ENCODE measurements at places on chromosomes 7 and 10. TPM values are rescaled to one million over a fixed set of nuclear protein-coding genes. Genes with fewer than 3 reads are reported as not detected.
A peak's percentile ranks its signal among the peaks of the same experiment; 100 is the strongest.

DNA sequence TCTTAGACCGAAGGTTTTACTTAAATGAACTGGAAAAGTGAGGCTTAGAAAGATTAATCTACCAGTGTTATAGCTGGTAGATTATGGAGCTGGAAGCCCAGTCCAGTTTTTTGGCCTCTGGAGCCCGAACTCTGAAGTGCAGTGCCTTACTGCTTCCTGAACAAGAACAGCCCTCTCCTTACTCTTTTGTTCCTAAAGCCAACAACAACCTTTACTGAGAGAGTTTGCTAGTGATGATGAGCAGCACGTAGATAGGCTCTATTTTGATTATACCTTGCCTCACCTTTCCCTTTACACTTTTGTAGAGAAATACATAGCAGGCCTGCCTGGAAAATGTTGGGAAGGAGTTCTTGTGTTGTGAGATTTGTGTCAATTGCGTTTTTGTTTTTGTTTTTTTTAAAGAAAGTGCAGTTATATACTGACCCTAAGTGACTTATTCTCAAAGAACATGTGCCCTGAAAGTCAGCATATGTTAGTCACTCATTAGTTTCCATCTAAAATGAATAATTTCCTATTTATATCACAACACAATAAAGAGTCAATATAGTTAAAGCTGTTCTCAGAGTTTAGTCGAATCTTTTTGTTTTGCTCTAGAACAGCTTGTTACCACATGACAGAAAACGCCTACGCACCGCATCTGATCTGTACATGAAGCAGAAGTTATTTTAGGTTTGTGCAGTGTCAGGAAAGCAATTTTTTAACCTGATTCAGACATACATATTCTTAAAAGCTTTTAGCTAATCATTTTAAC, 33.0 kb downstream of the PLEKHA1 start:
- H3K4me1 ChIP-seq: no peaks in the 10 kb centered on the region
- H3K4me3 ChIP-seq: no peak overlapping the region
- H3K36me3 ChIP-seq: no peaks in the 10 kb centered on the region
- DNase-seq: no peak

DNA sequence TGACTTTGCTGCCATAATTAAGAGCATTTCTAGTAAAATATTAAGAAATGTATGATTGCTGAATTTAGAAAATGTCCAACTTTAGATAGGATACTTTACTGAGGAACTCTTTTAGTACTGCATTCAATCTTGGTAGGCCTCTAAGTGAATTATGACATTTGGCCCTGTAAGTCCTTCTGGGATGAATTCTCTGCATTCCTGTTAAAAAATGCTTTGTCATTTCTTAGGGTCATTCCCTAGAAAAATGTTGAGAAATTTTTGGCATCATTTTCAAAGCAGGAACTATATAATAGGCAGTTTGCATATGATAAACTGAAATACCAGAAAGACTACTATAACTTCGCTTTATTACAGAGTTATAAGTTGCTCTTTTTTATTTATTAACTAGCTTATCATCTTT, 69.3 kb upstream of the PRR15 start:
- no peak for DNase-seq
- H3K4me3 ChIP-seq: no peak overlapping the region
- no peak overlapping the region for H3K27ac ChIP-seq
- peaks cover 3% of the 10 kb centered on the region for H3K4me1 ChIP-seq

The TMEM130 gene
- total RNA-seq: 7.8 TPM

The DNAJB9 gene
- 21.6 TPM for total RNA-seq

- H3K4me1 ChIP-seq: peaks cover 10% of the 10 kb centered on the region
- no peak for DNase-seq
- no peak overlapping the region for H3K27ac ChIP-seq
- peaks cover 15% of the 10 kb centered on the region for H3K36me3 ChIP-seq
- H3K27me3 ChIP-seq: peaks cover 2% of the 10 kb centered on the region
Measured at GRCh38 chr7:33700001-33700899, 205.1 kb upstream of the BMPER start.

- peaks cover 11% of the 10 kb centered on the region for H3K4me1 ChIP-seq
- H3K27me3 ChIP-seq: peaks cover 2% of the 10 kb centered on the region
- no peak for DNase-seq
- peak overlapping the region; percentile 98 for H3K4me3 ChIP-seq
- H3K36me3 ChIP-seq: no peaks in the 10 kb centered on the region
- H3K27ac ChIP-seq: peak overlapping the region; percentile 96
Measured at GRCh38 chr10:70169649-70170364, 507 bp downstream of the SAR1A start.

DNA sequence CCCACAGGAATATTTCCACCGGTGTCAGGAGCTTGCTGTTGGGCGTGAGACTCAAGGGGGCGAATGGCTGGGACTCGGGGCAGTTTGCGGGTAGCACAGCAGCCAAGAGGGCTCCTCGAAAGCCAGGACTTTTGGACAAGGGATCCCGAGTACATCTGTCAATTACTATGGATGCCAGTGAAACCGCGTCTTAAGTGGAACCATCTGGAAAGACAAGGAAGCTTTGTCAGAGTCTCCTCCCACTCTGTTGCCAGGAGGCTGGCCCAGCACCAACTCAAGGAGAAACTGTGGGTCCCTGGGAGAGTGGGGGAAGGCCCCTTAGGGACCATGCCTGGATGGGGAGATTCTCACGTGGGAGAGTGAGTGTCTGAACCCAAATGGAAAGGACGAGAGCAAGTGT, 57.1 kb downstream of the C10orf143 start:
- no peak for DNase-seq
- no peak overlapping the region for H3K4me3 ChIP-seq
- H3K4me1 ChIP-seq: no peaks in the 10 kb centered on the region
- H3K36me3 ChIP-seq: peaks cover 12% of the 10 kb centered on the region

DNA sequence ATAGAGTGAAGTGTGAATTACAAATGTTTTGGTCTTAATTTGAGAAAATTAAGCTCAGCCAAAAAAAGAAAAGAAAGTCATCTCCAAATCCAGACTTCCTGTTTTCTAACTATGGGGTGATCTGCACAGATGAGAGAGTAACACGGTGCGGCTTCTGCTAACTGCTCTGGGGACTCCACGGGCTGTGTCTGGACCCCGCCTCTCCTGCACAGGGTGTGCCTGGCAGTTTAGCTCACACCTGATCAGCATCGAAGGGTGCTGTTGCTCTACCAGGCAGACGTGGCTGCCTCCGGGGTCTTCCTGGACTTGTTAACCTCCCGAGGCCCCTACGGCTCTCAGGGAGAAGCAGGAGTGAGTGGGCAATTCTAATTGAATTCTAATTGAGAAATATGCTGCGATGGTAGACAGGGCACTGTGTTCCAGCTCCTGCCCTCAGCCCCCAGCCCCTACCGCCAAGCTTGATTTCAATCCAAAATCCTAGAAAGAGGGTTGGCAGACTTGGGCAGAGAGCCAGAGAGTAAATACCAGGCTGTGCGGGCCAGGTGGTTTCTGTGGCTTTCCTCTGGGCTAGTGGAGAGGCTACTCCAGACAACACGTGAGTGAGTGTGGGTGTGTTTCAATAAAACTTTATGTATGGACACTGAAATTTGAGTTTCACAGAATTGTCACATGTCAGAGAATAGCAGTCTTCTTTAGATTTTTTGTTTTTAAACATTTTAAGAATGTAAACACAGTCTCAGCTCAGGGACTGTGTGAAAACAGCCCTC, 13.4 kb downstream of the SHH start:
- DNase-seq: no peak
- H3K36me3 ChIP-seq: no peaks in the 10 kb centered on the region
- H3K4me1 ChIP-seq: no peaks in the 10 kb centered on the region
- peaks cover 19% of the 10 kb centered on the region for H3K27me3 ChIP-seq
- H3K27ac ChIP-seq: no peak overlapping the region

- no peak for DNase-seq
- H3K4me3 ChIP-seq: no peak overlapping the region
- H3K27ac ChIP-seq: no peak overlapping the region
- H3K36me3 ChIP-seq: peaks cover 5% of the 10 kb centered on the region
Measured at GRCh38 chr10:112250555-112250954, 32.6 kb upstream of the TECTB start.

GRCh38 chr10:126459878-126460481, 71.7 kb upstream of the ADAM12 start:
- peaks cover 6% of the 10 kb centered on the region for H3K36me3 ChIP-seq
- peaks cover 4% of the 10 kb centered on the region for H3K4me1 ChIP-seq
- H3K27ac ChIP-seq: no peak overlapping the region
- H3K27me3 ChIP-seq: peaks cover 3% of the 10 kb centered on the region

The PIK3CG gene
- not detected for total RNA-seq

The ITGA8 gene
- 0.93 TPM for total RNA-seq

- no peak overlapping the region for H3K4me3 ChIP-seq
- H3K36me3 ChIP-seq: no peaks in the 10 kb centered on the region
- peaks cover 2% of the 10 kb centered on the region for H3K27me3 ChIP-seq
- H3K4me1 ChIP-seq: no peaks in the 10 kb centered on the region
Measured at GRCh38 chr7:2452074-2452507, 24.1 kb downstream of the GRIFIN start.

The GPER1 gene
- 0.59 TPM for total RNA-seq

- H3K4me1 ChIP-seq: peaks cover 2% of the 10 kb centered on the region
- H3K27me3 ChIP-seq: peaks cover 3% of the 10 kb centered on the region
- no peak overlapping the region for H3K4me3 ChIP-seq
- H3K36me3 ChIP-seq: no peaks in the 10 kb centered on the region
- DNase-seq: no peak
Measured at GRCh38 chr7:33750177-33750576, 155.2 kb upstream of the BMPER start.

- peaks cover 11% of the 10 kb centered on the region for H3K36me3 ChIP-seq
- no peak overlapping the region for H3K27ac ChIP-seq
- no peaks in the 10 kb centered on the region for H3K4me1 ChIP-seq
- peaks cover 20% of the 10 kb centered on the region for H3K27me3 ChIP-seq
- H3K4me3 ChIP-seq: peak overlapping the region; percentile 76
- no peak for DNase-seq
Measured at GRCh38 chr10:91163869-91164474, 56.5 kb upstream of the PCGF5 start.

- no peaks in the 10 kb centered on the region for H3K36me3 ChIP-seq
- no peak overlapping the region for H3K27ac ChIP-seq
- H3K4me1 ChIP-seq: peaks cover 3% of the 10 kb centered on the region
- peaks cover 6% of the 10 kb centered on the region for H3K27me3 ChIP-seq
Measured at GRCh38 chr10:122954731-122955050, 664 bp upstream of the C10orf88 start.

GRCh38 chr10:63692220-63692896, 171.2 kb downstream of the REEP3 start:
- no peaks in the 10 kb centered on the region for H3K36me3 ChIP-seq
- H3K4me1 ChIP-seq: peaks cover 2% of the 10 kb centered on the region
- peaks cover 4% of the 10 kb centered on the region for H3K27me3 ChIP-seq
- H3K27ac ChIP-seq: no peak overlapping the region
- no peak overlapping the region for H3K4me3 ChIP-seq

DNA sequence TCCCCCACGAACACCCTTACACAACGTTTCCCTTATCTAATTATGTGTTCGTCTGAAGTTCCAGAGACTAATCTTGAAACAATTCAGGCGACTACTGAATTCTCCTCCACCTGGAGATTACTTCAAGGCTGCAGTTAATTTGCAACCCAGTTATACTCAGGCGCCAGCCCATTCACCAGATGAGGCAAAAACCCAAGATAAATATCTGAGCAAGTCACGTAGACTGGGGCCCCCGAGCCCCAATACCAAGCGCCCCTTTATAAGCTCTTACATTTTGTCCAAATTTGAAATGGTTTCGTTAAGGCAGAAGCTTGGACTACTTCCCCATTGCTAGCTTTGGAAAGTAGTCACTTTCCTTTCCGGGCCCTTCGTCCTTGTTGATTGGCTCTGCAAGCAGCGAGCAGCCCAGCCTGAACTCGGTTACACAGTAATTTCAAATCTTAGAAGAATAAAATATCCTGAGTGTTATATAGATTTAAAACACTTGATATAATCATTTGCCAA, 1.2 kb downstream of the TPK1 start:
- H3K27me3 ChIP-seq: peaks cover 3% of the 10 kb centered on the region
- H3K4me1 ChIP-seq: no peaks in the 10 kb centered on the region
- no peaks in the 10 kb centered on the region for H3K36me3 ChIP-seq

GRCh38 chr7:26365077-26365900, 73.6 kb downstream of the SNX10 start:
- H3K36me3 ChIP-seq: no peaks in the 10 kb centered on the region
- H3K4me1 ChIP-seq: peaks cover 13% of the 10 kb centered on the region
- no peak for DNase-seq
- H3K27me3 ChIP-seq: peaks cover 1% of the 10 kb centered on the region
- H3K27ac ChIP-seq: no peak overlapping the region

The EFCAB10 gene
- not detected for total RNA-seq

GRCh38 chr10:97096261-97097083, 89.3 kb downstream of the SLIT1 start:
- DNase-seq: no peak
- peak overlapping the region; percentile 36 for H3K4me3 ChIP-seq
- H3K27ac ChIP-seq: peak overlapping the region; percentile 14
- H3K27me3 ChIP-seq: peaks cover 8% of the 10 kb centered on the region

DNA sequence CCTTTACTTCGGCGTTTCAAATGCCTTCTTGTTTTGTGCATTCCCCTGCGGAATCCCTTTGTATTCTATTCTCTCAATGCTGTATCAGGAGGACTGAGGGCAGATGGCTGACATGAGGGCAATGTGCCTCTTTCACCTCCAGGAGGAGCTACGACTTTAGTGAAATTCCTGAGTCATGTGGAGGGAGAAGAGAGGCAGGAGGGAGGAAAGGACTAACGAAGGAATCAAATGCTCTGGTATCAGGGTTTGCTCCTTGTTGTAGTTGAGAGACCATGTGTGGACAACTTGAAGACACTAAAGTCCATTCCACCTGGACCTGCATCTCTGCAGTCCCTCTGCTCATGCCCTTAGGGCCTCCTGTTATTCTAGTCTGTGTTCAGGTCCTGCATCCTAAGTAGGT, 40.2 kb upstream of the PRSS58 start:
- no peaks in the 10 kb centered on the region for H3K4me1 ChIP-seq
- DNase-seq: no peak
- H3K27ac ChIP-seq: no peak overlapping the region
- H3K4me3 ChIP-seq: no peak overlapping the region
- H3K36me3 ChIP-seq: no peaks in the 10 kb centered on the region
- H3K27me3 ChIP-seq: peaks cover 2% of the 10 kb centered on the region

GRCh38 chr7:10022957-10023356, 950.7 kb upstream of the PHF14 start:
- no peak overlapping the region for H3K4me3 ChIP-seq
- peak; percentile 28 for DNase-seq
- no peaks in the 10 kb centered on the region for H3K27me3 ChIP-seq

- peaks cover 9% of the 10 kb centered on the region for H3K4me1 ChIP-seq
- no peak overlapping the region for H3K4me3 ChIP-seq
- H3K27me3 ChIP-seq: peaks cover 9% of the 10 kb centered on the region
- no peak overlapping the region for H3K27ac ChIP-seq
- H3K36me3 ChIP-seq: peaks cover 16% of the 10 kb centered on the region
Measured at GRCh38 chr10:1249142-1249920, 193.1 kb downstream of the WDR37 start.

The ZPBP gene
- total RNA-seq: not detected

The SPDYE6 gene
- total RNA-seq: not detected

The CD36 gene
- total RNA-seq: 1.7 TPM

All from glutamatergic neuron (in vitro differentiated cells).